ENCODE measurements at places on chromosomes 16 and 17.
A peak's percentile ranks its signal among the peaks of the same experiment; 100 is the strongest.

DNA sequence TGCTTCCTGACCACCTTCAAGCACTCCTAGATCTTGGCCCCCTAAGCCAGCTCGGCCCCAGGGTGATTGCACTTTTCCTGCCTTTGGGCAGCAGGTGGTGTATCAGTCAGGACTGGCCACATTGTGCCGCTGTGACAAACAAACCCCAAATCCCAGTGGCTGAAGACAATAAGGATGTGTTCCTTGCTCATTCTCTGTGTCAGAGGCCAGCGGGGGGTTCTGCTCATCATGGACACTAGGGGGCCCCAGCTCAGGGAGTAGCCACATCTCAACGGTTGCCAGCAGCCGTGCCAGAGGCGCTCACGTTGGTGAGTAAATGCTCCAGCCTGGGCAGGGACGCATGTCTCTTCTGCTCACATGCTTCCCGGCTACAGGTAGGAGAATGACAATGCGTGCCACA is 60.4 kb downstream of the ZDHHC7 start:
- no peak for DNase-seq

DNA sequence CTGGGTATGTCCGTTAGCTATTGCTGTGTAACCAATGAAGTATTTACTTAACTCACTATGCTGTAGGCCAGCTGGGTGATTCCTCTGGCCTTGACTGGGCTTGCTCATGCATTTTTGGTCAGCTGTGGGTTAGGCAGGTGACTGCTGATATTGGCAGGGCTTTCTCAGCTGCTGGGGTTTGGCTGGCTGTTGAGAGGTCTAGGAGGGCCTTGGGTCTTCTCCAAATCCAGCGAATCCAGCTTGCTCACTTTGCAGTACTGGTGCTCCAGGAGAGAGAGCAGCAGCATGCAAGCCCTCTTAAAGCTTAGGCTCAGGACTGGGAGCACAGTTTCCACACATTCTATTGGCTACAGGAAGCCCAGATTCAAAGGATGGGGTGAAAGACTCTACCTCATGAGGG is 270.1 kb downstream of the PHKB start:
- DNase-seq, result no peak

DNA sequence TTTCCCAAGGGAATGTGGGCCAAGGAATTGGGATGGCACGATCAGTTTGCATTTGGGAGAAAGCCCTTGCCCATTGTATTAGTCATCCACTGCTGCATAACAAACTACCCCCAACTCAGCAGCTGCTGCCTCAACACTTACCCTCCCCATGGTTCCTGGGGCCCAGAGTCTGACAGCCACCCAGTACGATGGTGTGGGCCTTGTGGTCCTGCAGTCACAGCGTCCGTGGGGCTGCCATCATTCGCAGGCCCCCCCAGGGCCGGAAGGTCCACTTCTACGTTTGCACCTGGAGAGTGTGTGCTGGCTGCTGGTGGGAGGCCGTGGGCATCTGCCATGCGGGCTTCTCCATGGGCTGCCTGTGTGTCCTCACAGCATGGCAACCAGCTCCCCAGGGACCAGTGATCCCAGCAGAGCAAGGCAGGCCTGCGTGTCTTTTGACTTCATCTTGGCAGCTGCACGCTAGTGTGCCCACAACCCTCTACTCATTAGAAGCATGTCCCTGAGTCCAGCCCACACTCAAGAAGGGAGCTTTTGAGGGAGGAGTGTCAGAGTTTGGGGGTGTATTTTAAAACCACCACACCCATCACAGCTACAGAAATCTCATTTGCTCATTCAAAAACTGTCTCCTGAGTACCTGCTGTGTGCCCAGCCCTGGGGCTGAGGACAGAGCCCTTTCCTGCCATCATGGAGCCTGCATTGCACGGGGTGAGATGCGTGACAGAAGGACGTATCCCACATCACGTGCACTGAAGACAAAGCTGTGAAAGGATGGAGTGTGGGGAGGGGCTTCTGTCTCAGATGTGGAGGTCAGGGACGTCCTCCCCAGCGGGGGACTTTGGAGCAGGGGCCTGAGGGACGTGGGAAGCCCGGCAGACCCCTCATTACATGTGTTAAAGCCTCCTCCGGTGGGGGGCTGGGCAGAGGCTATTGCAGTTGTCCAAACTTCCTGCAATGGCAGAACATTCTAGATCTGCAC is 185.0 kb upstream of the ZNF469 start:
- no peak for DNase-seq

GRCh38 chr16:50407351-50407750 is 38.6 kb upstream of the BRD7 start:
- DNase-seq, result no peak

DNA sequence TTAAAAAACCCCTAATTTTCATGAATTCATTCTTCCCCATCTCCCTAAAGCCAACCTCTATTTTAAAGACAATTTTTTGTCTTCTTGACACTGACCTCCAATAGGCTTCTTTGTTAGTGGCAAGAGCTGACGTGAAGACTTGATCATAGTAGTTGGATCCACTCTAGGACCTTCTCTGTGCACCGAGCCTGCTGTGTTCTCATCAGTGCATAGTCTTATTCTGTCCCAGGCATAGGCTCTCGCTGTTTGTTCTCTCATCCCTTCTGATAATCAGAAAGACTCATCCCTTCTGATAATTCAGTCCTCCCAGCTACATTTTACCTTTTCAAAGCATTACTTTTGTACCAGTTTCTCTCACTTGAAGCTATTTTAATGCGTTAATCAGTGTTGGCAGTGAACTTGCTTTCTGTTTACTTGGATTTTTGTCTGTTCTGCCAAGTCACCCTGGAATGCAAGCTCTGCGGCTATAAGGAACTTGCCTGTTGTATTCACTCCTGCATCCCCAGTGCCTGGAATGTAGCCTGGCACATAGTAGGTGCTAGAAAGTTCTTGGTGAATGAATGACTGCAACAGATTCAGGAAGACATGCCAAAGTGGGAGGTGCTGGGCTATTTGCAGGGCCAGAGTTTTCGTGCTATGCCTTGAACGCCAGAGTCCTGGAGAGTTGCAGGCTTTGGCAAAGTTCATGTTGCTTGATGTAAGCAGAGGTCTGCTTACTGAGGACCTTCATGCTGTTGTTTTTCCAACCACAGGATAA is 147.6 kb upstream of the MPHOSPH6 start:
- DNase-seq, result no peak

DNA sequence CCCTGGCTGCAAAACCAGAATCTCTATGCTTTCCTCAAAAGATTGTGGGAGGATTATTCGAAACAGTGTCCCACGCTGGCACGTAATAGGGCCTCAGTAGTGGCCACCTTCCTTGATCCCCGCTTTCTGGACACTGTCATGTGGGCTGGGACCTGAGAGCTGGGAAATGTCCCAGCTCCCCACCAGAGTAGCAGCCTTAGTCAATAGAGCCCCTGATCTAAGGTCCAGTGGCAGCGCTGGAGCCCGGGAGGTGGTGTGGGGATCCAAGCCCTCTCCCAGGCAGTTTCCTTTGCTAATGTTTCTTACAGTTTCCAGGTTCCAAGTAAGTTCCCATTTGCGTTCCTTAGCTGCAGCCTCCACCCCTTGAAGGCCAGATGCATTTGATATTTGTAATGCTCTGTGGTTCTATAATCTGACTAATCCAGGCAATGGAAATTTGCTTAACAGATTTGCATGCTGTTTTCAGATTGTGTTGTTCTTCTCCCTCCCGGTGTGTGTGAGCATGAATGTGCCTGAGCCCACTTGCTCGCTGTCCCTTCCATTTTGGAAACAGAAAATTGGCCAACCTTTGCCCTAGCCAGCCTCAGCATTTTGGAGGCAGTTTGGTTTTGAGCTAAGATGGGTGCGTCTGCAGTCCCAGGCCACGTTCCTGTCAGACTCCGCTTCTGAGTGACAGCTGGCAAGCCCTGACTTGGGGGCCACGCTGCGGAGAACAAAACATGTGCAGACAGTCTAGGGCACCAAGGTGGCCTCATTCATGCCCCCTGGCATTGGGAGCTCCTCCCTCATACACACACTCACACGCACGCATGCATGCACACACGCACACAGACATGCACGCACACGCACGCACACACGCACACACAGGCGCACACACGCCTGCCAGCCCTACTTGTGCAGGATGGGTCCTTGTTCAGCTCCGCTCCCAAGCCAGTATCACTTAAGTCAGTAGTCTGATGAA is 69.4 kb downstream of the CCDC182 start:
- DNase-seq, result no peak

GRCh38 chr16:57239107-57239506 is 6.0 kb upstream of the ARL2BP start:
- no peak for DNase-seq

DNA sequence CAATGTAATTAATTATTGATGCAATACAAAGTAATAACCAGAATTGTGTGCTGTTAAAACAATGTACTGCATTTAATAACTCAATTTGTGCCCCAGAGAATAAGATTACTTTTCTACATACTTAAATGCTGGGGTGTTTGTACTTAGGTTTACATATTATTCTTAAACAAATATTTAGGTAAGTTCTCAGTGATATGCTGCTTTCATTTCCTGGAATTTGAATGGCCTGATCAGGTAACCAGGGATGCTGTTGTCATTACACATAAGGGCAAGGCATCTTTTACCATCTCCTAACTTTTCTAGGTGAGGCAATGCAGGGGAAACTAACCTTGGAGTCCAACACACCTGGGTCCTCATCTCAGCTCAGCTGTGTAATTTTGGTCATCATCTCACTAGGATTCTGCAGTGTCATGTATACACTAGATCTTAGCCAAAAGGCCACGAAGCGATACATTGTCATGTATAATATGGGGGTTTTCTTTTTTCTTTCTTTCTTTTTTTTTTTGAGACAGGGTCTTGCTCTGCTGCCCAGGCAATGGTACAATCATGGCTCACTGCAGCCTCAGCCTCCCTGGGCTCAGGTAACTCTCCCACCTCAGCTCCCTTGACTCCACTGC is 45.2 kb downstream of the MYO1D start:
- DNase-seq, result no peak

DNA sequence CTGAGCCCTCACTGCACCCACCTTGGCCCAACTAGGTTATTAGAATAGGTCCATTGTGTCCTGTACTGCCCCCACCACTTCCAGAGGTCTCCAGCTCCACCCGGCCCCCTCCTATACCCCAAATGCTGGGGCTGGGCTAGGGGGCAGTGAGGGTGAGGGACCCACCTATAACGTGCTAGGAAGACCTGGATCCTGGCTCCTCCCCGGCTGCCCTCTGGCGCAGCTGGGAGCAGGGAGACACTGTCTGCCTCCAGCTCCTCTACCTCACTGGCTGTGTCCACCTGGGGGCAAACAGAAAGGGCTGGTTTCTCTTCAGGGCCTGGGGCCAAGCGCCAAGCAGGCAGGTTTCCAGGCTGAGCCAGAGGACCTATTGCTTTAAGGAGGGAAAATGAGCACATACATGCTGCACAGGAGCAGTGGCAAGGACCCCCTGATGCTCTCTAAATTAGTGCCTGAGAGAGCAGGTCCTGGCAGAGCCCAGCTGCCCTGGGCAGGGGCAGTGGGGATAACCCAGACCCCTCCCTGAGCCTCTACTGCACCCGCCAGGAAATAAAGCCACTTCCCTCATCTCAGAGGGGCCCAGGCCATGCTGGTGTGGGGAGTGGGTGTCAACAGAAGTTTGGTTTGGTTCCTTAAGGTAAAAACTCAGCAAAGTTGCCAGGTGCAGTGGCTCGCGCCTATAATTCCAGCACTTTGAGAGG is 12.2 kb downstream of the TSPOAP1 start:
- DNase-seq, result peak; percentile 37
